ENCODE measurements at places on chromosomes 6 and 20.
A peak's percentile ranks its signal among the peaks of the same experiment; 100 is the strongest.

DNA sequence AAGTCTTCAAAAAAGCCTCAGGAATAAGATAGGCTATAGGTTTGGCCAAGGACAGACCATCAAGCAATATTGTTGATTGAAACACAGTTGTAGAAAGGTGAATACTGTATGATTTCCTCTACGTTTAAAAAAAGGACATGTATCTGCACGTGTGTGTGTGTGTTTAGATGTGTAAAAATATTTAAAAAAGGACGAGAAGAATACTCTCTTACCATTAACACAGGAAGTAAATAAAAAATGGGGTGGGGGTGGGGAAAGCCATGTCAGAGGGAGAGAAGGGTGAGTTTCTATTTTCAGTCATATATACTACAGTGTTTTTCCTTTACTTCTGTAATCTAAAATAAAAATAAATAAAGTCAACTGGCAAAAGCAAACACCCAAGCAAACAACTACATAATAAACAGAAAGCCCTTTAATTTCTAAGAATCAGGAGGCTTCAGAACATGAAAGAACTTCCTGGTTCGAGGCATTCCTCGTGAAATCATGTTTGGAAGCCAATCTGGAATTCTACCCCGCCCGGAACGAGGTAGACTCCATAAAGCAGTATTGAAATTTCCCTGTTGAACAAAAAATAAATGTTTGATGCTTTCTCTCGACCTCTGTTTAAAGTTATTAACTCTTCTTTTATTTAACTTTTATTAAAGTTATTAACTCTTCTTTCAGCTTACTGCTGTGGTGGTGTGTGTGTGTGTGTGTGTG is 158.1 kb upstream of the ZNF217 start:
- no peak for DNase-seq

DNA sequence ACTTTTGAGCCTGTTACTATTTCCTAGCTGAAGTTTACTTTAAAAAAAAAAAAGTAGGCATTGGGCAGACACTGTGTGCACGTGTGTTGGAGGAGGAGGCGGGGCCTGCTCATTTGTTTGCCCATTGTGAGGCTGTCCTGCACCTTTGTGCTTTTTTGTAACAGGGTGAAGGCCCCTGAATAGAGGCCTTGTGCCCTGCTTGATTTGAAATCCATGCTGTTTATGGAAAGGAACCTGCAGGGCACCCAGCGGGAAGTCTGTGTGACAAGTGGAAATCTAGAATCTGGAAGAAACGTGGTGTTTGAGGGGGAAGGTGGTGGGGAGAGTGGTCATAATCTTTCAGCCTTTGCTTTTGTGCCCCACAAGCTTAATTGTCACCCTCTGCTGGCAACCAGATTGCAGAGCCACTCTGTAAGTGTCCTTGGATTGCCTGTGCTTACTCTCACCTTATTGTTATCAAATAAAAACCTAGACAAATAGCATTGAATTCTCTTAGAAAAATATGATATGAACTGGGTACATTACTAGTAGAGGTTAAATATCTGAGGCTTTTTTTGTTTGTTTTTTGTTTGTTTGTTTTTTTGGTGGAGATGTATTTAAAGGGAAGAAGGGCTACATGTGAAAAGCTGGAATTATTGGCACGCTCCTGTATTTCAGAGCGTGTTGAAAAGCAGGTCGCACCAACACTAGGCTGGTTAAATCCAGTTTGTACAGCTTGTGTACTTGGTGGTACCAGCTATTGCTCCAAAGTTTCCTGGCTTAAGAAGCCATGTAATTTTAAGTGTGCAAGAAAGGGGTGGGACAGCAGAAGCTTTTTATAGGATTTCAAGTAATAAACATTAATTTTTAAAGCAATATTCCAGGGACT is 156.3 kb downstream of the ARID1B start:
- DNase-seq: no peak

DNA sequence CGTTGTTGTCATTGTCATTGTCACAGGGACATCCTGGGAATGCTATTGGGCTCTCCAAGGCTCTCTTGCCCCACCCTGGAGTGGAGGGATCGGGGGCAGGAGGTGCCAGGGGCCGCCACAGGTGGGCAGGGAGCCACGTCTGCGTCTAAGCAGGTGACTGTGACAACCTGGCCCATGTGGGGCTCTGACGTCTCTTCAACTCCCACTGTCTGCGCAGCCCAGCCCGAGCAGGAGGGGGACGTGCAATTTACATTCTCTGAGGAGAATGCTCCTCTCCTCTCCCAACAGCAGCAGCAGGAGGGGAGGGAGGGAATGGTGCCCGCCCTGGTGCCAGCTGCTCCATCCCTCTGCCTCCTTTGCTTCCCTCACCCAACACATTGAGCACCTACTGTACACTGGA is 50.1 kb downstream of the GRM4 start:
- DNase-seq: no peak

GRCh38 chr6:30792786-30793185 is 48.4 kb upstream of the IER3 start:
- no peak for DNase-seq

DNA sequence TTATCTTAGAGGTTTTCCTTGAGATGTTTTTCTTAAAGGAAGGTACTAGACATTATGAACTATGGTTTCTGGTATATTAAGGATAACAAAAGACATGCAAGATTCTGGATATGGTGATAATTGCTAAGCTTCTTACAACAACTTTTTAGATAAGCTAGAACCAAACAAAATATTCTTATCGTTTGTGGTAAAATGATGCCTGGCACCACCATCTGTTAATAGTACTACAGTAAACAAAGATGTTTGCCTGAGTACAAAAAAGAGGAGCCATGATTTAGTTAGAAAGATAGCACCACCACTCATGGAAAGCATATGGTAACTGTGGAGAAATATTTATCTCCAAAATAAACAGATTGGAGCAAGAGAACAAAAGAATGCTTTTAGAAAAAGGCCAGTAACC is 747.3 kb downstream of the COL12A1 start:
- DNase-seq: no peak

DNA sequence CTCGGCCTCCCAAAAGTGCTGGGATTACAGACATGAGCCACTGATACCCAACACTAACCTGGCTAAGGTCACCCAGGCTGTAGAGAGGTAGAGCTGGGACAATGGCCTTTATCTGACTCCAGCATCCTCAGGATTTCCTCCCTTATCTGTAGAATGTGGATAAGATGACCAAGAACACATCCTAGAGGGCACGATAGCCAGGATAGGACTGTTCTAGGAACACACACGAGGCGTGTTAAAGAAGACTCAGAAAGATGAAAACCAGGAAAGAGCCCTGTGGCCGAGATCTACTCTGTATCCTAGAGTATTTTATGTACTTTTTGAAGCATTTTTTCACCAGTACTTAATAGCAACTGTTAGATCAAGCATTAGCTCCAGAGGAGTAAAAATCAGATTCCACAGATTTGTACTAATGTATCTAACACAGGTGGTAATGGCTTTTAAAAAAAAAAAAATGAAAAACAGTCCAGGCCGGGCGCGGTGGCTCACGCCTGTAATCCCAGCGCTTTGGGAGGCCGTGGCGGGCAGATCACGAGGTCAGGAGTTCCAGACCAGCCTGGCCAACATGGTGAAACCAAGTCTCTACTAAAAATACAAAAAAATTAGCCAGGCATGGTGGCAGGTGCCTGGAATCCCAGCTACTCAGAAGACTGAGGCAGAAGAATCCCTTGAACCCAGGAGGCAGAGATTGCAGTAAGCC is 17.3 kb downstream of the PPP1R10 start:
- DNase-seq: no peak

GRCh38 chr20:22691369-22692118 is 107.2 kb upstream of the FOXA2 start:
- DNase-seq: no peak

DNA sequence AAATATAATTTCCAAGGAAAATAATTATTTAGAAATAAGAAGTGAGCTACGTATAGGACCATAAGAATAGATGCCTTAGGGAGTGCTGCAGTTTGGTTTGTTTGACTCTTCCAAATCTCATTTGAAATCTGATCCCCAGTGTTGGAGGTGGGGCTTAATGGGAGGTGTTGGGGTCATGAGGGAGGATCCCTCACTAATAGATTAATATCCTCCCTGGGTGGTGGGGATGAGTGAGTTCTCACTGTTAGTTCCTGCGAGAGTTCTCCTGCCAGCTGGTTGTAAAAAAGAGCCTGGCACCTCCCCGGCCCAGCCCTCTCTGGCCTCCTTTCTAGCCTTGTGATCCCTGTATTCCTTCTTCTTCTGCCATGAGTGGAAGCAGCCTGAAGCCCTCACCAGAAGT is 69.3 kb downstream of the RCAN2 start:
- no peak for DNase-seq

- no peak for DNase-seq
Observed at GRCh38 chr6:69848552-69848951, 17.8 kb upstream of the COL19A1 start.

- no peak for DNase-seq
Observed at GRCh38 chr6:80211286-80211685, 104.8 kb downstream of the BCKDHB start.

DNA sequence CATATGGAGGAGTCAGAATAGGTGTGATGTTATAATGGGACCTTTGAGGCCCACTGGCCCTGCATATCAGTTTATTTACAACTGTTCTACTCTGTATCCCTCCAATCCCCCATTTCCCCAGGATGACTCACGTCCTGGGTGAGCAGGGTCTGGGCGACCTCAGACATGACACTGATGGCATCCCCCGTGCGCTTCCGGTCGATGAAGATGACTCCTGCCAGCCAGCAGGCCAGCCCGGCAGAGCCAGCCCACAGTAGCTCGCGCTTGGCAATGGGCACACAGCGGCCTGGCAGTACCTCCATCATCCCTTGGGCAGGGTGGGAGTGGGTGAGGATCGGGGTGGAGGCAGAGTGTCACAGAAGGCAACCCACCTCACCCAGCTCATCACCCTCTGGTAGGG is 5.6 kb downstream of the AGPAT1 start:
- DNase-seq: no peak

DNA sequence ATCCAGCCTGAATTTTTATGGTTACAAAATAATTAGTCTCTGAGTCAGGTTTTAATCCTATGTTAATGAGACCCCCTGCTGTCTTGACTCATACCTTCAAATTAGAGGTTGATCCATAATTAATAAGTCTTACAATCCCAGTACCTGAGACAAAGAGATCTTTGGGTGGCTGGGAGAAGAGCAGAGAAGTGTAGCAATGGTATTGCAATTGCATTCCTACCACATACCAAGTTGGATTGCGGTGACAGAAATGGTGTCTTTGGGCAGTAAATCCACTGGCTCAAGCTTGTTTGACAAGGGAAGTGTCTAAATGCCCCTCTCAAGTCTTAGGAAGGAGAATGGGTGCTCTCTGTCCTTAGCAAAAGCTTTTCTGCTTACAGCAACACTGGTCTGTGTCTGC is 150.4 kb downstream of the BTBD3 start:
- no peak for DNase-seq

DNA sequence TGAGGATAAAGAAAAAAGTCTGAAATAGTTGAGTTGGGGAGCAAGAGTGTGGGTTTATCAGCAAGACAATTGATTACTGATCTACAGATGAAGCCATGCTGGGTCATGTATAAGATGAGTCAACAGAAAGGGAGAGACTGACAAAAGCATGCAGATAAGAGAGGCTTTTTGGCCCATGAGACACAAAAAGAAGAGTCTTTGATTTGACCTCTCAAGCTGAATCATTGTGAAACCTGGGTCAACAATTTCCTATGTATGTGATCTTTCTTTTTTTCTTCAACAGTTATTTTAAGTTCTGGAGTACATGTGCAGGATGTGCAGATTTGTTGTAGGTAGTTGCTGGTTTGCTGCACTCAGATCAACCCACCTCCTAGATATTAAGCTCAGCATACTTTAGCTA is 15.9 kb downstream of the RIMS1 start:
- DNase-seq: no peak

DNA sequence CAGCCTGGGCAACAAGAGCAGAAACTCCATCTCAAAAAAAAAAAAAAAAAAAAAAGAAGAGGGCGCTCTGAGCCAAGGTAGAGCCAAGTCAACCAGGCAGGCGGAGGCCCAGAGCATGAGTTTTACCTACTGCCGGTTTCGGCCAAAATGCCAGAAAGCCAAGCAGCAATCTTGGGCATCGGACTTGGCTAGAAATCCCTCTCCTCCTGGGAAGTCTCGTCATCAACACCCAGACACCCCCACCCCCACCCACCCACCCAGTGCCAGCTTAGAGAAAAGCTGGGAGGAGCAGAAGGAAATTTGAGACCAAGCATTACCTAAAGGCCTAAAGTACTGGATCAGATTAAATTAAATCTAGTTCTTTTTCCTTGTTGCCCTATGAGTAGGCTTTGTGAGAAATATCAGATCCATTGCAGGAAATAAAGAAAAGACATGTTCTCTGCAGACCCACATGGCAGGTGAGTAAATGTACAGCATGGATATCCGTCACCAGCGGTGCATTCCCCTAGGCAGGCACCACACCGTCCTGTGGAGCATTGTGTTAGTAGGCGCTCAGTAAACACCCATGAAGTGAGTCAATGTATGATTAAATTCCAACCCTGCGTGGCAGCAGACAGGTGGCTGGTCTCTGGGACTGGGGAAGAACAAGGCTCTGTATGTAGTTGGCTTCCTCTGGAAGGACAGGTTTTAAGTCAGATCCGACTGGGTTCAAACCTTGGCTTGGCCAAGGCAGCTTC is 21.0 kb downstream of the RIPOR3 start:
- DNase-seq: no peak

DNA sequence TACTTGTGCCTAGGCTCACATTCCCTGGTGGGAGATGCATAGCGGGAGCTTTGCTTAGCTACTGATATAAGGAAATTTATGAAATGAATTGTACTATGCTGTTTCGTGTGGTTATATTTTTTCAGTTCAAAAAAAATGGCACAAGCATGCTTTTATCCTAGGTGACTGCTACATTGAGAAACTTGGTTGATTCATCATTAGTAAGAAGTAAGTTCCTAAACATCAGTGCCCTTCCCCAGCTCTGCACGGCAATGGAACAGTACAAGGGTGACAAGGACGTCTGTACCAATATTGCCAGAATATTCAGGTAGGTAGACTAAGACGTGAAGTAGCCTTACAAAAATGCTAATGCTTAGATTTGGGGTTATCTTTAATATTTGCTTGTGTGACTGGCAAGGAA is 79.7 kb downstream of the ARMC2 start:
- no peak for DNase-seq

GRCh38 chr6:9161731-9162130 is 726.4 kb upstream of the SLC35B3 start:
- DNase-seq: no peak

DNA sequence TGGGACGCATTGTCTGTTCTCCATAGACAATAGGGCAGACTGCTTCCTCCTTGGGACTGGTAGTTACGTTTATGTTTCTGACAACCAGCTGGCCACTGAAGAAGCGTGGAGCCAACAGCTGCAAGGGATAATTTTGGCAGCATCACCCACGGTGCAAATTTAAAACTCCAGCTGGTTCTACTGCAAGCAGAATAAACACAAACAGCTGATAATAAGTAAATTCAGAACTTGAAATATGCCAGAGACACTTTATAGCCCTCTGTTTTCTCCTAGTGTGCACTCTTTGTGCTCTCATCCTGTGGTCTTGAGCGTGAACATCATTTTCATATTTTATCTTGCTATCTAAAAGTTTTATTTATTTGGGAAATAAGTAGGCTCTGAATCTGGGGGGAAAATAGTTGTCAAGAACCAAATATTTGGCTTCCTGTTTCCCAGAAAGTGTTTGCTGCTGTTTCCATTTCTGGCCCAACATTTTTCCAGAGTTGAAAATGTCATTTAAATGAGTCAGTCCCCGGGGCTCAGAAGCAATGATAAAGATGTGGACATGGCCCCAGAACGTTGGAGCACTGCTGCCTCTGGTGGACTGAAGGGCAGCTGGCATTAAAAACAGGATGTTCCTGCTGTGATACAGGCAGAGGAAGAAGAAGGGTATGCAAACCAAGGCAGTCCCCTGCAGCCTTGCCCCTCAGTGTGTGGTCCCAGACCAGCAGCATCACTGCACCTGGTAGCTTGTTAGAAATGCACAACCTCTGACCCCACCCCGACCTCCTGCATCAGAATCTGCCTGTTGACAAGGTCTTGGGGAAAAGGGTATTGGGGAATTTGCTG is 12.5 kb upstream of the THBD start:
- peak; percentile 7 for DNase-seq

Data from BJ (cell line).